ENCODE measurements at places on chromosomes 11 and 22.

DNA sequence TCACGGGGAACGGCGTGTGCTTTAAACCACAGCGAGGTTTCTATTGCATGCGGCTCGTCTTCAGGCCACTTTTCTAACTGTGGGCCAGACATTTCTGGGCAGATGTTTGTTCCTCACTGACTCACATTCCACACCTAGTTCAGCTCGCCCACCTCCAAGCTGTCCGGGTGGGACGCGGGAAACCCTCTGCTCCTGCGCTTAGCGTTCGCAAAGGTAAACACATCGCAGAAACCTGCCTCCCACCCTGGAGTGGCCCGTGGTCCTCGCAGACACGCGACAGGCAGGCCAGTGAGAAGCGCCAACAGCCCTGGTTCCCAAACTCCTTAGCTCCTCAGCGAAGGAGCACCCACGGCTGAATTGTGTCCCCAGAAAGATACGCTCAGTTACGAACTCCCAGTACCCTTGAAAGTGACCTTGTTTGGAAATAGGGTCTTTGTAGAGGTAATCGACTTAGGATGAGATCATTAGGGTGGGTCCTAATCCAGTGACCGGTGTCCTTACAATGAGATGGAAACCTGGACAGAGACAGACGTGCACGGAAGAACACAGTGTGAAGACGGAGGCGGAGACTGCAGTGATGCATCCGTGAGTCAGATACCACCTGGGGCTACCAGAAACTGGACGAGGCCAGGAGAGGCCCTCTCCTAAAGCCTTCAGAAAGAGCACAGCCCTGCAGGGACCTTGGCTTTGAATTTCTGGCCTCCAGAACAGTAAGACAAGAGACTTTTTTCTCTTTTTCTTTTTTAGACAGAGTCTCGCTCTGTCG, 82.7 kb downstream of the CELSR1 start:
- no peak for DNase-seq

DNA sequence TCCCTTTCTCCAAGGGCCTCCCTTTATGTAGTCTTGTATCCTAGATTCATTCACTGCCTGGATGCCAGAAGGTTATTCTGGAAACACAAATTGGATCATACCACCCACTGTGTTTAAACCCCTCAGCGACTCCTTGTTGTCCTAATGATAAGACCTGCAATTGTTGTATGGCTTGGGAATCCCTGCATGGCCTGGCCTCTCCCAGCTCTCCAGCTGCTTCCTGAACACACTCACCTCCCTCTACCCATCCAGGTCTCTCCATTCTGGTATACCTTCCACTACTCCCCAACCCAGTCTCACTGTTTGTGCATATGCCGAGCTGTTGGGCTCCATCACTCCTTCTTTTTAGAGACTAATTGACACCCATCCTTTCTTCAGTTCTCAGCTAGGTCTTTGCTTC, 124.3 kb upstream of the ALX4 start:
- no peak for DNase-seq

DNA sequence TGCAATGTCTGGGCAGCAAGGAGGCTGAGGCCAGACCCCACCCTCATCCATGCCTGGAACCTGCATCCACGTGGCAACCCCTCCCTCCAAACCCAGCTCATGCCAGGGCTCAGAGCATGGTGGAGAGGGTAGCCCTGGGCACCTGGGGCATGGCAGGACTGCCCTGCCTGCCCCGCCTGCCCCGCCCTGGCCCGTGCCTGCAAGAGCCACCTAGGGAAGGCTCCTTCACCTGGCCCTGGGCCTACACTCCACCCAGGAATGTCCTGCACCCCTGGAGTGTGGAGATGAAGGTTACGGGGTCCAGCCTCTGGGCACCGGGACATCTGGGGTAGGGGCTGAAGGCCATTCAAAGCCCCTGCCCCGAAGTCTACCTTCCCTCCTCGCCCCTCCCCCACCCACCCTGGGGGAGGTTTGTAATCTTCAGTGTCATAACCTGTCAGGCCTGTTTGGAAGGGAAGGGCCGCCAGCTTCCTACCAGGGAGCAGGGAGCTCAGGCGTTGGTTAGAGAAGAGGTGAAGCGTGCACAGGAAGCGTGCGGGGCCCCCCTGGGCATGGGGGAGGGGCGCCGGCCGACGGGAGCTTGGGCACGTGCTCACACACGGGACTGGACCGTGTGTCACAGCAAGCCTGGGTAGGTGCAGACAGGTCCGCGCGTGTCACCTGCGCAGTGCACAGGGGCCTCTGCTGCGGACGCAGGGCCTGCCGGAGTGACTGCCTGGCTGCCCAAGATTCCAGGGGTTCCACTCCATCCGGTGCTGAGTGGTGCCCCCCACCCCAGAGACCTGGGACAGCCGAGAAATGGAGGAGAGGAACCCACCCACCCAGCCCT, 30.7 kb upstream of the TH start:
- DNase-seq = no peak

- no peak for DNase-seq
Observed at GRCh38 chr11:71251761-71252268, 562 bp downstream of the SHANK2 start.

DNA sequence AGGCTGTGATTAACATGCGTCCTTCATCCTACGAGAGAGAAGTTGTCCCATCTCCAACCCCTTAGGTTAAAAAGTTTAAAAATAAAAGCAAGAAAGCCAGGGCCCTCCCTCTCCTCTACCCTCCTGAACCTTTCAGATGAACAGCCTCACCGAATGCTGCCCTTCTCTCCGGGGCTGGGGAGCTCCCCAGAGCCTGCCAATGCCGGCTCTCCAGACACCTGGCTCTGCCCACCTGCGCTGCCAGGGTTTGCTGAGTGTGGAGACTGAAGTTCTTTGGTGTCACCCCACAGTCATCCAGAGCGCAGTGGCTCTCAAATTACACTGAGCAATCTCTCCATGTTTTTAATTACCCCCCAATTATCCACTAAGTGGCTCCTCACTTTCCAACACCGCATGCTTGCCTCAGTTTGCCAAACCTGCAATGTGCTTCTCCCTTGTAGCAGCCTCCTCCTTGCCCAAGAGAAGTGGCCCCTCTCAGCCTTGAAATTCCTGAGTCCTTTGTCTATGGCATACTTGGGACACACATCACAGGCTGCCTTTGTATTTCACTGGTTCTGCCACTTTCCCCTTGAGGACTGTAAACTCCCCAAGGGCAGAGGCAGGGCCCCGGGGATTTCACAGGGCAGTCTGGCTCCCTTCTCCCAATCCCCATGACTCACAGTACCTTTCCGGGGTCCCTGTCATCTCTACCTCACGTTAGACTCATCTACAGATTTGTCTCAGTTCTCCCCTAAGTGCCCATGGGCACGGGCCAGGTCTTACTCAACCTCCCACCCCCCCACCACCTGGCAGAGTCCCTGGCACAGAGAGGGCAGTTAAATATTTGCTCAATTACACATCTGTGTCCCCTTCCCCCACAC, 2.0 kb downstream of the MYH9 start:
- DNase-seq = peak; percentile 90

DNA sequence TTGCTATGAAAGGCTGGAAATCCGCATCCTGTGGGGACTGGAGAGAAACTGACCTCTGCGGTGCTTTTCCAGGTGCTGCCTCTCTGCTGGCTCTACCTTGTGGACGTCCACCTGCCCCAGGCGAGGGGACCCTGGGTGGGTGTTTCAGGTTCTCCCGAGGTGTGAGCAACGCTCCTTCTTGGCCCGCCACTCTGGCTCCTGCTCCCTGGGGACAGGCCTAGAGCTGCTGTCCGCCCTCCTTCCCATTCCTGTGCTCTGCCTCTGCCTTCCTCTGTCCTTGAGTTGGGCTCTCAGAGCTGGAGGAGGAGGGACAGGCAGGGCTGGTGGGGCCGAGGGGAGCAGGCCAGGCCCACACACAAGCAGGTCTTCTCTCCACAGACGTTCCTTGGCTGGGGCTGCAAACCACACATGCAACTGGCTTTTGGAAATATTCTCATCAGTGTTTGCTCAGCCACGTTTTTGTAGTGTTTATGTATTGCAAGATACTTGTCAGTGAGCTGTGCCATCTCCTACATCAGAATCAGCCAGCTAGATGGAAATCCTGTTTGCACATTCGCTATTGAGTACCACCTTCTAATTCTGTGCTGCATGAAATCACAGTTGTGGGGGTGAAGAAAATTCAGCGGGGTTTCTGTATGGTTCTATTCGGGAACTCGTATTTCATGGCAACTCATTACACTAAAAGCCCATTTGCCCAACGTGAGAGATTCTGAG, 1115.0 kb downstream of the BRD1 start:
- no peak for DNase-seq

- DNase-seq = no peak
Observed at GRCh38 chr11:19777039-19777376, 64.4 kb downstream of the NAV2 start.

DNA sequence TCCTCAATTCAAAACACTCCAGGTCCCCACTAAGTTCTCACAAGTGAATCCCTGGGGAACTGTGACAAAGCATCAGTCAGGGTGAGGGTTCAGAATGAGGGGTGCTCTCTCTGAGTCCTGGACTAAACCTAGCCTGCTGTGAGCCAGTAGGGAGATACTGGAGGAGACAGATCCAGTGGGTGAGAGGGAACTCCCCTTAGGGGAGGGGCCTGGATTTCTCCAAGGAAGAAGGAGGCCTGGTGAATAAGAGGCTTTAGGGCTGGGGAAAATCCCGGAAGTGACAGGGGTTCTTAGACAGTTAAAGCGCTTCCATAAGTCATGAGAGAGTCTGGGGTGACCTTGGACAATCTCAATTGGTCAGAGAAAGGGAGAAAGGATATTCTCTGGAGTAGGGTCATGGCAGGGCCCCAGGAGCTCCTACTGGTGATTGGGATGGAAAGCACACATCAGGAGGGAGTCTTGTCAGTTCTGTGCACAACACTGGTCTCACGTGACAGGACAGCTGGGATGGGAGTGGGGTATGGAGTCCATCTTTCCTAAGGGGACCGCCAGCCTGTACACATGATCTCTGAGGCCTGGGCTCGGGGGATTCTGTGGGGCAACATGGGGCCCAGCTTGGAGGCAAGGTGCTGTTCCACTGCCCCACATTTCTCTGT, 1.5 kb downstream of the TBC1D10A start:
- DNase-seq = no peak

- DNase-seq = no peak
Observed at GRCh38 chr22:17205432-17205831, 13.8 kb downstream of the ADA2 start.

DNA sequence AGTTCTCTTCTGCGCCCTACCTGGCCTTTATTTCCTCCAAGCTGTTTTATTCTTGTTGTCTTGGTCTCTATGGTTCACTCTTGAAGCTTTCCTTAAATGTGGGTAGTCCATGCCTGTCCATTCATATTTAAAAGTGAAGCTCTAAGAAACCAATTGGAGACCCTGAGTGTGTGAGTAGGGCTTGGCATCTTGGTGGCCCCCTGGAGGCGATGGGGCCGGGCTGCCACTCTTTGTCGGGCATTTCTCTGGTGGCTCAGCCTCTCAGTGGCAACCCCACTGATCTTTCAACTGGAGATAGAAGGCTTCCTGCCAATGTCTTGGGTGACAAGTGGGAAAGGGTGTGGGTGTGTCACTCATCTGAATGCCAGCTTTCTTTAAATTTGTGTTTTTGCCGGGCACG, 9.1 kb downstream of the TRPT1 start:
- no peak for DNase-seq

- DNase-seq = no peak
Observed at GRCh38 chr22:42336527-42337227, 66.2 kb upstream of the TCF20 start.

- peak; percentile 89 for DNase-seq
Observed at GRCh38 chr22:41857155-41857859, 24.4 kb downstream of the SREBF2 start.

GRCh38 chr22:47098554-47098953, 336.1 kb downstream of the TBC1D22A start:
- no peak for DNase-seq

DNA sequence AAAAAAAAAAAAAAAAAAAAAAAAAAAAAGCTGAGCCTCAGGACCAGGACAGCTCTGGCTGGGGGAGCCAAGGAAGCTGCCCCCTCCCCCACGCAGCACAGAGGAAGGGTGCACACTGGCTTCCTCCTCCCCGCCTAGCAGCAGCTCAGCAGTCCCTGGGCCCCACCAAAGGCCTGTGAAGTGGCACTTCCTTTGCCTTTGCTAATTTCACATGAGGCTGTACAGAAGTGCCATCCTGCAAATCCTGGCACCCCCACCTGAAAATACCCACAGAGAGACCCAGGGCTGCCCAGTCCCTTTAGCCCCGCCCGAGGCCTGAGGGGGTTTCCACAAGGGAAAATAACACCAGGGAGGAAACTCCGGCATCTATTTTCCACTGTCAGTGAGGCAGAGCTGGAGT, 3.9 kb downstream of the RHOG start:
- DNase-seq = peak; percentile 52

DNA sequence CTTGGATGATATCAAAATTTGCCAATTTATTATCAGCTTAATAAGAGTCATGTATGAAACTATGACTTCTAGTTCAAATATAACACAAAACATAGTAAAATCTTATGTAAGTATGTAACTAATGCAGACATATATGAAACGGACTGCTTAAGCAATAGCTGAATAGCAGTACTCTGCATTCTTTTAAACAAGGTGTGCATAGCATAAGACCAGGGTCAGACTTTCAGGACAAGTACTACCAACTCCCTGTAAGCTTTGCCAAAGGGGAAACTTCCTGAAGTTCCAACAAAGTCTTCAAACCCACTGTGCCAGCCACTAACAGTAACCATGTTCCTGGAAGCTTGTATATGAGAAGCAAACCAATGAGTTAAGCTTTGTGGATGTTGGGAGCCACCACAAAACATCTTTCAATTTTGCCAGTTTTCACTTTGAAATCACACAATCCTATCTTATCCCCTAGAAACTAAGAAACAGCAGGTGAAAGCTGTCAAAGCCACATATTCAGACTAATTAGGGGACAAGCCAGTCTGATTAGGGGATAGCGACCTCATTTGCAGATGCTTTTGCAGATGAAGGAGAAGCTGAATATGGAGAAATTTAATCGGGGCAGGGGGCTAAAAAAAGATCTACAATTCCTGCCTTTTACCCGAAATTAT, 13.3 kb downstream of the RBFOX2 start:
- DNase-seq = no peak

DNA sequence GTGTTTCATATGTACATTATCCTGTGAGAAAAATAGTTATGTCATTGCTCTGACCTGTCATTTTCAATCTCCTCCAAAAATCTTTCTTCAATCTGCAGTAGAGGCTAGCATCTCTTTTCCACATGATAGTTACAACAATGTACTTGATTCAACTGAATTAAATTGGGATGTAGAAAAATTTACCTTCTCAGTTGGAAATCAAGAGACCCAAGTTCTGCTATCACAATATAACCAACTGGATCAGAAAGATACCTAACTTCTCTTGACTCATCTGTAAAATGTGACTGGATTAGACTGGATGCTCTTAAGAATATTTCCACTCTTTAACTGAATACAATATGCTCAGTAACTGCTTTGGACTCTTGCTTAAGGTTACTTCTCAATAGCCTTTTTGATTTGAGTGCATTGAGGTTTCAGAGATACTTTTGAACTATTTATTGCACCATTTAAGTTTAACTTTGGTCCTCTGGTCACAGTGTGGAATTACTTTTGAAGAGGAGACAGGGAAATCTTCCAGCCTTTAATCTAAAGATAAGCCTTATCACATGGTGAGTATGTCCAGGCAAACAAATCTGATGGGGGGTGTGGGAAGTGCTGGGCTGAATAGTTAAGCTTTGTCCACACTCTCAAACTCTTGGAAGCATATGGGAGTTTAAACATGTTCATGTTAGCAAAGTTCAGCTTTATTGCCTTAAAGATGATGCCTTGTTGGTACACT, 82.3 kb downstream of the YAP1 start:
- DNase-seq = no peak
